ENCODE measurements at places on chromosomes 12 and 14.

- DNase-seq = no peak
Measured at GRCh38 chr14:37515771-37516170, 79.3 kb downstream of the FOXA1 start.

GRCh38 chr14:74988131-74988530 is 14.6 kb upstream of the EIF2B2 start:
- no peak for DNase-seq

GRCh38 chr14:100823413-100824080 is 2.4 kb upstream of the MEG3 start:
- DNase-seq = no peak

DNA sequence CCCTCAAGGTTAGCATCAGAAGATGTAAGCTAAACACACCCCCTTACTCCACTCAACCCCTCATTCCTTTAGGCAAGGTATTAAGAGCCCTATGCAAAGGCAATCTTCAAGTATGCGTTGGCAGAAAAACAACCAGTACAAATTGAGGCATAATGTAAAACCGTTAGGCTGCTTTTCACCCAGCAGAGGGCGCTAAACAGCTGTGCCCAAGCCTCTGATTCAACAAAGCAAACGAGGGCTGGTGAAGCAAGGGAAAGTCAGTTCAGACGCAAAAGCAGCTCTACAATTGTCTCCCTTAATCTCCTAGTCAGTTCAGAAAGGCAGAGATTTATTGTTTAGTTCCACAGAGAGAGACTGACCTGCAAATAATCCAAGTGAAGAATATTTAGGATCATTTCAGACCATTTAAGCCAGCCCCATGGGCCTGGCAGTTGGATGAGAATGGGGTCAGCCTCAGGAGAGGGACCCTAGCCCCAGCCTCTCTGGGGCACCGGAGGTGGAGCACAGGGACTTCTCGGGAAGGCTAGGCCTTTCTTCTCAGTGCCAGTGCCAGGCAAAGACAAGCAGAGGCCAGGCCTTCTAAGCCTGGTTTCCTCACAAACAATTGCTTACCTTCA is 23.5 kb downstream of the DCAF5 start:
- DNase-seq = peak; percentile 83

GRCh38 chr12:53696655-53697331 is 20.9 kb upstream of the ATP5MC2 start:
- DNase-seq = no peak

- DNase-seq = no peak
Measured at GRCh38 chr12:70670948-70671347, 33.7 kb upstream of the PTPRB start.

DNA sequence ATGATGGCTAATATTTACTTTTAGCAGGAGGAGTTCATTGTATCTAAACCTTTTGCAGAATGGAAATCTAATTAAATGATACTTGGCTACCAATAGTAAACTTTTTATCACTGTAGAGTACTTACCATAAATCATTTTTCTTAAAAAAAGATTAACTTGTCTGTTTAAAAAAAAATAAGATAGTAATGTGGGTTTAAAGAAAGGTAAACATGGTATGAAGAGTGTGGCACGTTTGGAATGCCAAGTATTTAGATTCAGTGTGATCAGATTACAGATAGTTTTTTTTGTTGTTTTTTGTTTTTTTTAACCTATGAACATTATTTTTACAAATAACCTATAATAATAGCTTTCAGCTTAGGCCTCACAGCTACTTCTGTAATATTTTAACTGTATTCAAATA is 25.8 kb downstream of the KTN1 start:
- DNase-seq = no peak

DNA sequence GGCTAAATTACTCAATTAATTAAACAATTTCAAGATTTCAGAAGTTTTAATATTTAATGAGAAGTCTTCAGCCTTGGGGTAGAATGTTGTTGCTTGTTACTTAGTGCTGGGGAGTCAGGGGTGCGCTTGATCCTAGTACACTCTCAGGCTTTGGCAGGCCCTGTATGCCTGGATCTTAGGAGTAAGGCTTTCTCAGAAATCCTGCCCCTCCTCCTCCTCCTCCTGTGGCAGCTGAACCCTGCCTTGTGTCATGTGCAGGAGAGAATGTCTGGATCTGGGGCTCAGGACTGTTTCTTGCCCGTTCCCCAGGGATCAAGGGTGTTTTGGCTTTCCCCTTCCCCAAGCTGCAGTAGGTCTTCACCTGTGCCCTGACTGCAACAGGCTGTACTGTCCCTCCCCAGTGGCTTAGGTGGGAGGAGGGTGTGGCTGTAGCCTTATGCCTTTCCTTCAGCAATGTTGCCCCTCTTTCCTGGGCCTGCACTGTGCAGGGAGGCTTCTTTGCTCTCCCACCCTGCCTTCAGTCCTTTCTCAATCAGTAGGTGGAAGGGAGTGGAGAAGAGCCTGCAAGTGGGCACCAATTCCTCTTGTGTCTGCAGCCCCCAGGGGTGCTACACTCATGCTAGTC is 108.2 kb downstream of the SLC38A6 start:
- no peak for DNase-seq

- no peak for DNase-seq
Measured at GRCh38 chr12:73452672-73453469, 1084.8 kb upstream of the ATXN7L3B start.

DNA sequence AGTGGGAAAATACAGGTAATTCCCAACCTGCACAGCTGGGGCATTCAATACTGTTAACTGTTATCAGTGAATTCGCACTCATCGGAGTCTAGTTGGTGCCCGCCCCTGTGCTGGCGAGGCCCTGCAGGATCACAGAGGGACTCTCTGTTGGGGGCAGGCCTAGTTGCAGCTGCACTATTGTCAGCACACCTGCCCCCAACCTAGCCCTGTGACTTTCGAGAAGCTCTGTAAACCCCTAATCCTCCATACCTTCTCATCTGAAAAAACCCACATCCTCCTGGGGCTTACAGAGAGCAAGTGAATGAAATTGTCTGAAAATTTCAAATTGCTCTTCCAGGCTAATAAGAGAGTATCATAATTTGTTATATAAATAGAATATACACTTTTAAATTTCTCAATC is 132.2 kb upstream of the NUDT4 start:
- peak; percentile 17 for DNase-seq

DNA sequence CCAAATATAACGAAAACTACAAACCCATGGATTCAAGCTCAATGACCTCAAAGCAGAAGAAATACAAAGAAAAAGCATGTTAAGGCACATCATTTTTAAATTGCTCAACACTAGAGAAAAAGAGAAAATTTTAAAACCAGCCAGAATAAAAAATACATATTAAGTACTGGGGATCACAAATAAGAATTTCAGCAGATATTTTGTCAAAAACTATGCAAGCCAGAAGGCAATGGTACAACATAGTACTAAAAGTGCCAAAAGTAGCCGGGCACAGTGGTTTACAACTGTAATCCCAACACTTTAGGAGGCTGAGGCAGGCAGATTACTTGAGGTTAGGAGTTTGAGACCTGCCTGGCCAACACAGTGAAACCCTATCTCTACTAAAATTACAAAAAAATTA is 10.2 kb downstream of the SGPP1 start:
- DNase-seq = peak; percentile 61

DNA sequence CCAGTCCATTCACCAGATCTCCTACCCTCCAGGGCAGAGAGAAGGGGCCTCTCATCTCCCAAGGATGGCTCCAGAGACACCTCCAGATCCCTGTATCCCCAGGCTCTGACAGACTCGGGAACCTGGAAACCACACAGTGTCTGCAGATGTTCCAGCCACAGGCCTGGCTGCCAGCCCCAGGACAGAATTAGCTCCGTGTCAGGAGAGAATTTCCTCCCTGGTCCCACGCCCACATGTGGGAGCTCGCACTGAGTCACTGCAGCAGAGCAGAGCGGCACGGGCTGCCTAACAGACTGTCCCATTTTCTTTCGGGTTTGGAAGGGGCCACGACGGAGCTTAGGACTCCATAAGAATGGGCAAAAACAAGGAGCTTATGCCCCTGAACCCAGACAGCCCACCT is 33.6 kb downstream of the CMKLR1 start:
- DNase-seq = no peak

DNA sequence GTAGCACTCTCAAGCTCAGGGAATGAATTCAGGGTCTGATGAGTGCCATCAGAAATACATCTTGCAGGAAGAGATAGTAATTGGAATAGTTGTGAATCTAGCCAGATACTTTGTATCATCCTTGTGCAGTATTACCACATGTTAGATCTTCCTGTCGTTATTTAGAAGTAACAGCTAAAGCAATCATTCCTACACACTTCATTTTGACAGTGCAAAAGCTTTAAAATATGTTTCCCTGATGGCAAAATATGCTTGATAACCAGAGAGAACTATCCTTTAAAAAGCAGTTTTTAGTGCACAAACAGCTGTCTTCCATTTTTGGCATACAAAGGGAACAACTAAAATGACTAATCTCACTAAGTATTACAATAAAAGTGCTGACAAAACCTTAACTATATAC is 149.5 kb upstream of the SLC38A2 start:
- no peak for DNase-seq

DNA sequence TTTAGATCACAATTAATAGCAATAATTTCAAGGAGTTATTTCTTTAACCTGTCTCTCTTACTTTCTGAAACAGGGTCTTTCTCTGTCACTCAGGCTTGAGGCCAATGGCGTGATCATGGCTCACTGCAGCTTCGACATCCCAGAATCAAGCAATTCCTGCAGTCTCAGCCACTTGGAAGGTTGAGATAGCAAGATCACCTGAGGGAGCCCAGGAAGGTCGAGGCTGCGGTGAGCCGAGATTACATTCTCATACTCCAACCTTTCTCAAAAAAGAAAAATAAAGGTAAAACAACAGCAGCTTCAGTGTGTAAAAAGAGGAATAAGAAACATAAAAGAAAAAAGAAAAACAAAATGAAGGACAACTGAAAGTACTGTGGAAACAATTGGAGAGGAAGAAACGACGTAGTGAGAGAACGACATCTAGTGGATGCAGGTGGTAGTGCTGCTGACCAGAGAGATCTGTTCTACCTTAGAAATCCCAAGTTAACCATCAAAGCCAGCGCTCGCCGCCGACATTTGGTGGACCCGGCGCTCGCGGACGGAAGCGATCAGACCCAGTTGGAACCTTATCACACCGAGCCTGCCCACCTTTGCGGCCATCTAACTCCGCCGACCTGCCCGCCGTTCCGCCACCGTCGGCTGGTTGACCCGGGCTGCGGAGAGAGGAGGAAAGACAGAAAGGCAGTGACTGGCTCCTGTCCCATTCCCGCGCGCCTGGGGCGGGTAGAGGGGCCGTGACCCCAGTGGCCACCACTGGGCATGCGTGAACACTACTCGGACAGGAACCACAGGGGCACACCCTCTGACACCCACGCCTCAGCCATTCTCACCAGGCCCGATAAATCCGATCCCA is 196.1 kb downstream of the ALG10 start:
- DNase-seq = peak; percentile 50

- no peak for DNase-seq
Measured at GRCh38 chr12:90621927-90622326, 333.0 kb downstream of the CCER1 start.

DNA sequence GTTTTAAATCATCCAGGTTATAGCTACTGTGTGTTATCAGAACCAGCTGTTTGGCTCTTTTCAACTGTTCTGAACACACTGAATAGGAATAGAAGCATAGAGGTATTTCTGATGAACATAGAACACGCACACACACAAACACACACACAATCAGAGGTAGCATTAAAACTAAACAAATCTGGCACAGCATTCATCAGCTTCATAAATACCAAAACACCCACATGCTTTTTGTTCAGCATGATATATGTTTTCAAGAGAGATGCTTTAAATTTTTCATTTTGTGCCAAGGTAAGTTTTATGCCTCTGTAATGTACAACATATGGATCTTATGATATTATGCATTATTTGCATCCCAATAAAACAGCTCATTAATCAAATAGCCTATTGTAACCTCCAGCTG is 208.6 kb downstream of the GALC start:
- DNase-seq = no peak

DNA sequence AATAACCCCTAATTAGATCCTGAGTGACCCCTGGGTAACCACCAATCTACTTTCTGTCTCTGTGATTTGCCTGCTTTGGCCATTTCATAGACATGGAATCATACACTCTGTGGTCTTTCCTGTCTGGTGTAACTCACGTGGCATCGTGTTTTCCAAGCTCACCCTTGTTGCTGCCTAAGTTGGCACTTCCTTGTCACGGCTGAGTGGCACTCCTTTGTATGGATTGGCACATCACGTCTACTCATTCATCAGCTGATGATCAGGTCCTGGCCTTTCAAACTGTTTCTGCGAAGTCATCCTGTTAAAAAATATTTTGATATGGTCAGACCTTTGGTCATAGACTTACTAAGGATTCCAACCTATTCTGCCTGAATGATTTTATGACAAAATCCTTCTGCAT is 87.7 kb downstream of the GLT1D1 start:
- DNase-seq = no peak

DNA sequence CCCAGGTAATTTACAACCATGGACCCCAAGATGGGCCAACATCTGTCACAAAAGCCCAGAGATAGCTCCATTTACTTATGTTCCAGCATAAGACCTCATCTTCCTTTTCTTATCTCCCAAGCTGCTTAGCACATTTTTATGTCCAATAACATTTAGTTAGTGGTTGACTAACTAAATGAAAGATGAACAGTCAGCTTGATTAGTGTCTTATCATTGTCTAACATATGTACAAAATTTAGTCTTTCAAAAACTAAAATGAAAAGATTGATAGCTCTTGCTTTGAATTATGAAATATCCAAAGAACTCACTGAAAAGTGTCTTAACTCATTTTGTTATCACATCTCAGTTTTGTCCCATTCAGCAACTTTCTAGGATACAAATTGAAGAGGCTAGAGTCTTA is 163.1 kb upstream of the EGLN3 start:
- DNase-seq = no peak

GRCh38 chr14:103188810-103189480 is 65.7 kb downstream of the TNFAIP2 start:
- DNase-seq = peak; percentile 11

GRCh38 chr14:93824518-93825234 is 36.4 kb upstream of the PRIMA1 start:
- DNase-seq = no peak

GRCh38 chr12:10558789-10559188 is 53.1 kb downstream of the EIF2S3B start:
- DNase-seq = no peak

- DNase-seq = peak; percentile 18
Measured at GRCh38 chr14:63638493-63638892, 3.2 kb downstream of the WDR89 start.

- DNase-seq = no peak
Measured at GRCh38 chr14:59293935-59294661, 105.6 kb downstream of the DAAM1 start.

DNA sequence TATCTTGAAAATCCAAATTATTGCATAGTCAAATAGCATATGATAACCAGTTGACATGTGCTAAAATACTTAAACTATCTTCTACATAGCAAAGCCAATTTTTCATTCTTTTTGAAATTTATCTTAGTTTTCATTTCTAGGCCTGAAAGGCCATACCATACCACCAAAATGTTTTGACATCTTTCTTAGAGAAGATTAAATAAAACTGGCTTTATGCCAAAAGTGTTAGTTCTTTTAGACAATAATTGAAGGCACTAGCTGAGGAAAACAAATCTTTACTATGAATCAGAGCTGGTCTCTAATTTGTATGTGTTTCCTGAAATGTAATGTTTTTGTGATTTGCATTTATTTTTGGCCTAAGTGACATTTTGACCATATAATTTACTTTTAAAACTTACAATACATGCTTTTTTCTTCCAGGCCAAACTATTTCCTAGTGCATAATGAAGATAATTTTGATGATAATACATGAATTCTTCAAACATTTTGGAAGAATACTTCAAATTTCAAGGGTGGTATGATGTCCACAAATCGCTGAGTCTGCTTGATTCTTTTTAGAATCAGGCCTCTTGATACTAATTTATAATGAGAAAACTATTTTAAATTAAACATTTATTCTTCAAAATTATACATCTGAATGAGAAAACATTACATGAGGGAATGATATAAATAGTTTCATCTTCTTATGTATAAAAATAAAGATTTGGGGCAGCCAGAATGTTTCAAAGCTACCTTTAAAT is 6.5 kb upstream of the KCNMB4 start:
- no peak for DNase-seq

All from hematopoietic multipotent progenitor cell treated with erythropoietin and hydrocortisone succinate and interleukin-3 and kit ligand, for 15 days (in vitro differentiated cells).